ENCODE measurements at places on chromosomes 12 and 14.
A peak's percentile ranks its signal among the peaks of the same experiment; 100 is the strongest.

- ATAC-seq = no peak
Observed at GRCh38 chr12:102487226-102487625, 6.9 kb upstream of the IGF1 start.

DNA sequence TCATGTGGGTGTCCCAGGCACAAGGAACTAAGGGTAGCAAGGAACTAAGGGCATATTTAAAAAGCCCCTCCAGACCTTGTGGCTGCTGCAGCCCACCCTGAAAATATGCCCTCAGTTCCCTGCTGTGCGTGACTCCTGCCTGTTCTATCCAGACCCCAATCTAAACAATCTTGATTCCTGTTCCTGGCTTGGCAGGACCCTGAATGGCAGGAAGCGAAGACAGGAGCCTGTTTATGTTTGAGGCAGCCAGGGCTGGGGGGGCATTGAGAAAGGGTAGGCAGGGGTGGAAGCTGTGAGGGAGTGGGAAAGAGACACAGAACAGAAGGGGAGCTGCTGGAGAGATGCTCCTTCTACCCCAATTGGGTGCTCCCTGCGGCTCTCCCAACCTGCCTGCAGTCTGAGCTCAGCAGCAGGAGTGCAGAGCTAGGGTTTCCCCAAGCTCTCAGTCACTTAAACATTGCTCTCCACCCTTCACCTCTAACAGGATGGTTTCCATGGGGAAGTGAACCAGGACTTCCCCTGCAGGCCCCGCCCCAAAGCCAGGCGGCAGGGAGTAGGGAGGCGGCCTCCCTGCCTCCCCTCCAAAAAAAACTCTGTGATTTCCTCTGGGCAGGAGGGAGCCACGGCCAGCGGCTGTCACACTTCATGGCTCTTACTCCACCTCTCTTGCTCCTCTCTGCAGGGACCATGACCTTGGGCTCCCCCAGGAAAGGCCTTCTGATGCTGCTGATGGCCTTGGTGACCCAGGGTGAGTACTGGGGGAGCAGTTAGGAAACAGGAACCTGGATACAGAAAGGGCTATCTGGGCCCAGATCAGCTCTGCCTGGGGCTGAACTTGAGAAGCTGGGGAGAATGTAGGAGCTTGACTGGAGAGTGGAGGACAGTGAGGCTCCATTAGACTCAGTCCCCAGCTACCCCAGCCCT is 4.7 kb downstream of the ACVRL1 start:
- ATAC-seq = peak; percentile 65

GRCh38 chr14:61177279-61178225 is 103.6 kb downstream of the TMEM30B start:
- ATAC-seq = no peak

DNA sequence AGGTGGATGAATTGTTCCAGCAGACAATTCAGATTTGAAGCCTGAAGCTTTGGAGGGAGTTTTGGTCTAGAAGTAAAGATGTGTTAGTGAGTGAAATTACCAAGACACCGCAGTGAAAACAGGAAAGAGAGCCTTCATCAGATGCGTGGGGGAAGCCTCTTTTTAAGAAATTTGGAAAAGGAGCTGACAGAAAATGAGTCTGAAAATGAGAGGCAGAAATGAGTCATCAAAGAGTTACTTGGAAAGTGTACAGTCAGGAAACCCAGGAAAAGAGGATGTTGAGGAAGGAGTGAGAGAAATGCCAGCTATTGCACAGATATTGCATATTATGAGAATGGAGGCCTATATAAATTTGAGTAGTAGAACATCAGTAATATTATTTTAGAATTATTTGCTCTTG is 520.7 kb downstream of the NRXN3 start:
- no peak for ATAC-seq

DNA sequence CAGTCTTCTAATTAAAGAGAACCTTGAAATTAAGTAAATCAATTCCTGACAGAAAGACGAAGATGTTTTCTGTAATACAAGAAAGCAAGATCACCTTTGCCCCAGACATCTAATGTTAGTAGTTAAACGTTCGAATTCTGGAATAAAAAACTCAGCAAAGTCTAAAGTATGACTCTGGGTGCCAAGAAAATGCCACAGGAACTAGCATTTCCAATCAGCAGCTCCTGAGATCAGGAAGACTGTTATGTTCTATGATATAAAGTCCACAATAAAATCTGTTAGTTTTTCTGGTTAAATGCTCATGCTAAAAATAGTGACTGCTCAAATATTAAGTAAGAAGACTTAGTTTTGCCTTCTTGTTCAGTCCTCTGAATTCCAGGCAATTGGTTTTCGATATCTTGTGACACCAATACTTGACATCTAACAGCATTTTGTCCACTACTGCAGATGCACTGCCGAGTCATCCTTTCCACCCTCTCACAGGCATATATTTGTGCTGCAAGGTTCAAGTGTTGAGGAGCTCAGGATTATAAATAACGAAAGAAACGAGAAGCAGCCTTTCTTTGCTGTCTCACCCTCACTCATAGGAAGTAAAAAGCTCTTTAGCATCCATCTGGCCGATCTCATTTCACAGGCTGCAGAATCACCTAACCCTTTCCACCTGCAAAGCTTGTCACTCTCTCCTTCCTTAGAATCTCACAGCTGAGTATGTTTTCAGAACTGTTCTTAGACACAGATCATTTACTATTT is 32.0 kb downstream of the SSH1 start:
- no peak for ATAC-seq

DNA sequence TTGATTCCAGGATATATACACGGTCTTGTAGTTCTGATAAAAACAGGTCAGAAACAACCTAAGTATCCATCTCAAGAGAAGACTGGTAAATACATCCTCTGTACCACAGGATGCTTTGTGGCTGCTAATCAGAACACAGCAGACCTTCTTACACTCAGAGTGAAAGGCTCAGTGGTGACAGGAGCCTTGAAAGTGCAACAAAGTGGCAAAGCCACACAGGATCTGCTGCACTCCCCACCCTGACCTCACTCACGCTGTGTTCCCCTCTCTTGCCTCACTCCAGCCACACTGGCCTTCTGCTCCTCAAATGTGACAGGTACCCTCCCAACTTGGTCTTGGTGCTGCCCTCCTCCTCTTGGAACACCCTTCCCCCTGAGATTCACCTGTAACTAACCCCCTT is 98.1 kb upstream of the GRIP1 start:
- no peak for ATAC-seq

GRCh38 chr14:103540821-103541708 is 12.1 kb downstream of the TRMT61A start:
- no peak for ATAC-seq

DNA sequence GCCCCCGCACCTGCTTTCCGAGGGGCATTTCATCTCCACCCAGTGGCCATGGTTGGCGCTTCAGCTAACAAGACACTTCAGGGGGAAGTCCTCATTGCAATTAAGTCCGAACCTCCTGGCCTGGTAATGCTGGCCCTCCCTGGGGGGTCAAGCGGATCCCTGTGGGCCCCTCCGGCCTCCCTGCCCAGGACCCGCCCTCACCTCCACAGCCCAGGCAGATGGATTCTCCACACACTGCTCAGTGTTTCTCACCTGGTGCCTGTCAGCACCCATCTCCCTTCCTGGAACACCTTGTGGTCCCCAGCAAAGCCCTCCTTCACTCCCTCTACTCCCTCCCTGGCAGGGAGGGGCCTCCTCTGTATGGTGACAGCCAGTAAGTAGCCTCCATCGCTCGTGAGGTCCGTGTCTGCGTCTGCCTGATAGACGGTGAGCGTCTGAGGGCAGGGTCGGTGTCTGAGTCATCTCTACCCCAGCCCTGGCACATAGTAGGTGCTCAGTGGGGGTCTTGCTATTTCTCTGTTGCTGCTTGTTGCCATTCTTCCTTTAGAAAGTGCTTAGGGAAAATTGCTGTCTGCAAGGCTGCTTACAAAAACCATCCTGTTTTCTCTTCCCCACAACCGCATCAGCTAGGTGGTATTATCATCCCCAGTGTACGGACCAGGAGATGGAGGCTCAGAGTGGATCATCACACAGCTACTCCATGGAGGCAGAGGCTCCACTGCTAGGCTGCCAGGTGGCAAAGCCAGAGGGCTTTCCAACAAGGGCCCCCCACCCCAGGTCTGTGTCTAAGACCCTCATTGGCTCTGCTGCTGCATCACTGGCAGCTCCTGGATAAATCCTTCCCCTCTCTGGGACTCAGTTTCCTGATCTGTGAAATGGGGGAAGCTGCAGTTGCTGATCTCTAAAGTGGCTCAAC is 39.7 kb upstream of the EML1 start:
- ATAC-seq = no peak

DNA sequence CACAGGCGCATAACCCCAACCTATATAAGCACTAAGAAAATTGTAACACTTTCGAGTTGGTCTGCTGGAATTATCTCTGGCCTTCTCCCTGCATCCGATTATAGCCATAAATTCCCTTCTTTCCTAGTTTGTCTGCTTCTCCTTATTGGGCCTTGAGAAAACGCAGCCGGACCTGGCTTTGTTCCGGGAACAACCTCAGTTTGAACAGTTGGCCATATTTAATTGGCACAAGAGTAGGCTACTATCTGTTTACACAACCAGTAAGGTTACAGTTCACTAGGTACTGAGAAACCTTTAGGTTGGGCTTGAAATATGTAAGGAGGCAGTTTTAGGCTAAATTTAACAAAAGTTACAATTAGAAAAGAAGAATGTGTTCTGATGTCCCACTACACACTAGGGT is 176.1 kb downstream of the IPO8 start:
- ATAC-seq = no peak

DNA sequence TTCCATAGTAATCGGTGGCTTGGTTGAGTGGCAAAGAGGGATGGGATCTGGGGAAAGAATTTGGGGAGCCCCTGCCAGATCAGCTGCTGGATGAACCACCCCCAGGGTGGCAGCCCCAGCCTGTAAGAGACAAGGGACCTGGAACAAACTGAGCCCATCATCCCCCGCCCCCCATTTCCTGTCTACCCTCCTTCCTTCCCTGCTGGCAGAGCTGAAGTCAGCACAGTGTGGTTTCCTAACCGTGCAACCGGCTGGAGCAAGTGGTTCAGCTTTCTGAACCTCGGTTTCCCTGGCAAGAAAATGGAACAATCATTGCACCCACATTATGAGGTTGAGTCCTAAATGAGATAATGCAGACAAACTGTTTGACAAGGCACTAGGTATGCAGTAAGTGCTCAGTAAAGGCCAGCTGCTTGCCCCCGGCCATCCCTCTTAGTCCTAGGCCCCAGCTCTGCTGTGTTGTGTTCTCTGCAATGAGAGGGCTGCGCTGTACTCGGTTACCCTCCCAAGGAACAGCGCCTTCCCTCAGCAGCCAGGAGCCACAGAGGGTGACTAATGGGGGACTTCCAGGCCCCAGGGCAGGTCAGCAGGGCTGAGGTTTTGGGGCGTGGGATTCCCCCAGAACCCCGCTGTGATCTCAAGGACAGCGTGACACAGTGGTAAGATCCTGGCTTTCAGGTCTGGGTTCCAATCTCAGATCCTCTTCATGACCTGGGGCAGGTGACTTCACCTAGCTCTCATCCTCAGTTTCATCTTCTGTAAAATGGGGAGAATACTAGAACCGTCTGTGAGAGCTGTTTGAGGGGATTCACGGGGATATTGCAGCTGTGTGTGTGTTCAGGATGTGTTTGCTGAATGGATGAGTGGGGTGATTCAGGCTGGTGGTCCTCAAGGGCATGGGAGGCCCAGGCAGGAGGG is 16.5 kb downstream of the SELPLG start:
- no peak for ATAC-seq

DNA sequence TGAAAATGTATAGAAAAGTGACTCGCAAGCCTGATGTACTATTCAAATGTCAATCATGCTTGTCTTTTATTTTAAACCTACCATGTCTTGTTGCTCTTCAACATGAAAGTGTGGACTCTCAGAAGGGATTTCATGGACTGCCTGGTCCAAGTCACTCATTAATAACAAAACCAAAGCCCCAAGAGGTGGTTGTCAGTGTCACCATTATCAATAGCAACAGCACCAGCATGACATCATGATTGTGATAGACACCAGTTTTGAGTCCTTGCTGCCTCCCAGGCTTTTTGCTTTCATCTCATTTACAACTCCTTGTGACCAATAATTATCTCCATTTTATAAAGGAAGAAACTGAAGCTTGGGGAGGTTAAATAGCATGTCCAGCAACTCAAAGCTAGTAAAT is 112.0 kb upstream of the TMPO start:
- ATAC-seq = no peak

- no peak for ATAC-seq
Observed at GRCh38 chr12:3272958-3273357, 195.8 kb downstream of the TSPAN9 start.

DNA sequence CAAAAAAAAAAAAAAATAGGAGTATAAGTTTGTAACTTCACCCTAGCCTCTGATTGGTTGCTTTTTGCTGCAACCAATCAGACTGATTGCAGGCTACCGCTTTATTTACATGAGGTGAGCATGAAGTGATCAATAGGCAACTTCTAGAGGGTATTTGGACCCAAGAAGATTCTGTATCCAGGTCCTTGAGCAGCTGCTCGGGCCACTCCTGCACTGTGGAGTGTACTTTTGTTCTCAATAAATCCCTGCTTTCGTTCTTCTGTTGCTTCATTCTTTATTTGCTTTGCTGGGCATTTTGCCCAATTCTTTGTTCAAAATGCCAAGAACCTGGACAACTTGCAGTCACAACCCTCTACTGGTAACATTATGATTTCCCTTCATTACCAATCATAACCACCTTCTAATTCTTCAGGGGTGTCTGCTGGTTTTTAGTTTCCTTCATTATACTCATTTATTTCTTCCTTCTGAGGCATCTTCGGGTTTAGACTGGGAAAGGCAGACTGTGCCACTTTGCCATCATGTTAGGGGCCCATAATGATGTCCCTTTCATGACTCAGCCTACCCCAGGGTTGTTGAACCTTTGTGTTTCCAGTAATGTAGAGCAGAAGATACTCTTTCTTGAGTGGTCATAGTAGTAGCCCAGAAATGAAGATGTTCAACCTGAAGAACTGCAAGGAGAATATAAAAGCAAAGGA is 43.4 kb upstream of the LIMA1 start:
- no peak for ATAC-seq
